ENCODE measurements at places on chromosomes 11 and 22. TPM values are rescaled to one million over a fixed set of nuclear protein-coding genes. Genes with fewer than 3 reads are reported as not detected.

Gene PHOX2A
- 0.92 TPM for total RNA-seq

Gene OR52I1
- not detected for total RNA-seq

Gene FOSL1
- 1.8 TPM for total RNA-seq

DNA sequence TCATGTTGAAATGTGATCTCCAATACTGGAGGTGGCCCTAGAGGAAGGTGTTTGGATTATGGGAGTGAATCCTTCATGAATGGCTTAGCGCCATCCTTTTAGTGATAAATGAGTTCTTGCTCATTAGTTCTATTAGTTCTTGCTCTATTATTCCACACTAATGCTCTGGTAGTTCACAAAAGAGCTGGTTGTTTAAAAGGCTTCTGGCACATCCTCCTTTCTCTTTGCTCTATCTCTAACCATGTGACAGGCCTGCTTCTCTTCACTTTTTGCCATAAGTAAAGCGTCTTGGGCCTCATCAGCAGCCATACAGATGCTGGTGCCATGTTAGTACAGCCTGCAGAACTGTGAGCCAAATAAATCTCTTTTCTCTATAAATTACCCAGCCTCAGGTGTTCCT, 469.9 kb downstream of the GUCY1A2 start:
- DNase-seq: no peak

DNA sequence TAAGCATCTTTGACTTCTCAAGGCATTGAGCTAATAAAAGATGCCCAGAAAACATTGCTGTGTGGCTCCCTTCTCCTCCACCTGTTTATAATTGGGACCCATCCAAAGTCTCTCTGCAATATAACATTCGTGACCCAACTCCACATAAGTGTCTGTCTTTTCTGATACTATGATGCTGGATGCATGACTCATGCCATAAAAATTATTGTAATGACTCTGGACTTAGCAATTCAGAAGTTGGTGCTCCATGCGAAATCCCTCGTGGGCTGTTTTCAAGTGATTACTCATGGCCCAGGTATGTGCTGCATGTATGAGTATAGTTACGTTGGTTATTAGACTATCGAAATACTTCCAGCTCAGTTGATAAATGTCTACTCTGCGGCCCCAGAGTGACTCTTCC, 11.7 kb downstream of the FJX1 start:
- DNase-seq: no peak

GRCh38 chr22:31537019-31537535, 40.7 kb downstream of the SFI1 start:
- DNase-seq: no peak

- no peak for DNase-seq
Measured at GRCh38 chr22:35986088-35986487, 42.5 kb downstream of the RBFOX2 start.

DNA sequence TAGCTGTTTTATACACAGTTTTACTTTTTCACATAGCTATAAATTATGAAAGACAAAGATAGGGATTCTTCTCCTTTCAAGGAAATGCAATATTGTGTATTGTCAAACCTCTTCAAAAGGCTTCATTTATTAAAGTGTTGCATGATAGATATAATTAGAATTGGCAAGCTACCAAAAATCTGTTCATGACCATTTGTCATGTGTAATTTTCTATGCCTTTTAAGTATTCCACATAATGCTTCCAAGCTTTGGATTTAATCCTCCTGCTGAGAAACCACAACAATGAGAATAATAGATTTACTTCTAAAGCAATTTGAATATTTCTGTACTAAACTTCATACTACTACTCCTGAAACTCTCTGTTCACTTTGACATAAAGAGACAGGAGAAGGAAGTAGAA, 403.2 kb upstream of the CCDC179 start:
- DNase-seq: no peak

DNA sequence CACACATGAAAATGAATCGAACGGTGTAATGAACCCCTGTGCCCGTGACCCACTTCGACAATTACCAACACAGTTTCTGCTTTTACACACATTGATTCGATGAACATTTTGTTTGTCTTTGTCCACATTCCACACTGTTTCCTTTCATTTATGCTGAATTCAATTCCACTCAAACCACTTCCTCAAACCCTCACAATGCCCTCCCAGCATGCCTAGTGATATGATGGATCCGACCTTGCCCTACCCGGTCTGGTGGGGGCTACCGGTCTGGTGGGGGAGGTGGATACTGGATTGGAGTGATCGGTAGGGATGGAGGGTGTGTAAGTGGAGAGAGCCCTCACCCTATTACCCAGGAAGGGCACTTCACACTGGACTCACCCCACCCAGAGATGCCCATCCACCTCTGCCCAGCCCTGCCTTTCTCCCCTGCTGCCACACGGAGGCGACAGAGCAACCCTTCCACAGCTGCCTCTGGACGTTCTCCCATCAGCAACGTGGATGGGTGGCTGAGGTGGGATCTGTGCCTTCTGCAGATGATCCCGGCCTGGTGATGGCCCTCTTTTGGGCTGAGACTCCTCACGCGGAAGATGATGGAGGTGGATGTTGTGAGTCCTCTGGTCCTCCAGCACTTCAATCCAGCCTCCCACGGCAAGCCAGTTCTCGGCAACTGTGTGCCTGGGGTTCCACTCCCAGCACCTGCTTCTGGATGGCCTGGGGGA, 33.0 kb upstream of the P2RY2 start:
- peak; percentile 91 for DNase-seq

GRCh38 chr11:76803023-76803422, 19.9 kb downstream of the TSKU start:
- no peak for DNase-seq

GRCh38 chr22:34696557-34696956, 369.4 kb upstream of the ISX start:
- peak; percentile 65 for DNase-seq

Measured in endodermal cell (in vitro differentiated cells).